ENCODE measurements at places on chromosomes 6 and 20. TPM values are rescaled to one million over a fixed set of nuclear protein-coding genes. Genes with fewer than 3 reads are reported as not detected.

DNA sequence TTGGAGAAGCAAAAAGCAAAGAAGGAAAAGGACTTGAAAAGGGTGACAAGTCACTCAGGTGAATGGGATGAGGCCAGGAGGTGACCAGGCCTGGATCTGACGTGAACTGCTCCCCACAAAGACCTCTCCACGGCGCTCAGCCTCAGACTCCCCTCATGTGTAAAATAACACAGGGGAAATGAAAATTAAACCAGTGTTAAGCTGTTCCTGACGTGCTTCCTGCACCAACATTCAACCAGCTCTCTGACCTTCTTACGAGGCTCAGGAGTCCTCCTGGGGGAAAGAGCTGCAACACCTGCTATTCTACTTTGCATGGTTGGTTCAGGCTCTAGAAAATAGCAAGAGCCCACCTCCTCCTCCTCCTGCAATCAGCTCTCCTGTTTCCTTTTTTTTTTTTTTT lies 256.7 kb downstream of the ATXN1 start:
- H3K27me3 ChIP-seq, result no peaks in the 10 kb centered on the region
- no peaks in the 10 kb centered on the region for H3K36me3 ChIP-seq
- no peak for DNase-seq
- H3K4me3 ChIP-seq, result no peak overlapping the region
- no peak overlapping the region for H3K27ac ChIP-seq
- peaks cover 22% of the 10 kb centered on the region for H3K4me1 ChIP-seq

DNA sequence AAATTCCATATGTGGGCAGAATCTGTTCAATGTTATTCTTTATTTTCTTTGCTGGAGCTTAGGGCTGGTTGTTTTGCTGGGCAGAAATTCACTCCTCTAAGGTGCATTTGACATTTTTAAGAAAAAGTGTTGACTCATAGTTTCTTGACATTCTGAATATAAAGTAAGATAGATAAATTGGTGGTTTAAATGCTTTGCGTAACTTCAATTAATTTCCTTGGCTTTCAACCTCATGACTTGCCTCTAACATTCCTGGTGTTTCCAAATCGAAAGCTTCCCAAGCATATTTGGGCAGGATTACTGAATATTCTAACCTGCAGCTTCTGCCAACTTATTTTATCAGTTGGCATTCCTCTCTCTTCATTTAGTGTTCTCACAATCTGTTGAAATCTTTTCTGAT lies 718.7 kb upstream of the ADGRB3 start:
- DNase-seq, result no peak
- H3K36me3 ChIP-seq, result no peaks in the 10 kb centered on the region
- H3K27me3 ChIP-seq, result no peaks in the 10 kb centered on the region
- H3K4me1 ChIP-seq, result no peaks in the 10 kb centered on the region

- no peak overlapping the region for H3K27ac ChIP-seq
- no peaks in the 10 kb centered on the region for H3K4me1 ChIP-seq
- H3K36me3 ChIP-seq, result no peaks in the 10 kb centered on the region
- H3K27me3 ChIP-seq, result no peaks in the 10 kb centered on the region
- no peak for DNase-seq
Measured at GRCh38 chr20:7772371-7772770, 167.9 kb downstream of the HAO1 start.

PPP1R14C gene
- total RNA-seq, result not detected

DNA sequence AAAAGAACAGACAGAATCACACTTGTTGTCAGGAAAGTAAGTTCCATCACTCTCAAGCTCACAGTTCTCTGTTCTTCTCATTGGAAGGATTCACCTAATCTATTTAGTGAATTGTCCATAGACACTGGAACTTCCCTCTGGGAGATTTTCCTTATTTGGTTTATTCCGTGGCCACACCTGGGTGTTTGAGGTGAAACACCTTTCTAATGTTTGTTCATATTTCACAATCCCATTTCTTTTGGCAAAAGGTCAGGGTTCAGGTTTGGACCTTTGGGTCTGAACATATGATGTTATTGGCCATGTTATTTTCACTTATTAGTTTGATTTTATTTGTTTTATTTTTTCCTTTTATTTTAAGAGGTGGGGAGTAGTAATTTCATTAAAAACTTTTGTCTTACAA lies 4.0 kb downstream of the MAS1L start:
- H3K36me3 ChIP-seq, result no peaks in the 10 kb centered on the region
- no peak overlapping the region for H3K4me3 ChIP-seq
- no peaks in the 10 kb centered on the region for H3K4me1 ChIP-seq
- H3K27me3 ChIP-seq, result no peaks in the 10 kb centered on the region
- DNase-seq, result no peak

GRCh38 chr6:28207510-28208110 lies 17.5 kb upstream of the ZSCAN9 start:
- no peak overlapping the region for H3K27ac ChIP-seq
- no peaks in the 10 kb centered on the region for H3K36me3 ChIP-seq

BTN1A1 gene
- total RNA-seq, result not detected

DNA sequence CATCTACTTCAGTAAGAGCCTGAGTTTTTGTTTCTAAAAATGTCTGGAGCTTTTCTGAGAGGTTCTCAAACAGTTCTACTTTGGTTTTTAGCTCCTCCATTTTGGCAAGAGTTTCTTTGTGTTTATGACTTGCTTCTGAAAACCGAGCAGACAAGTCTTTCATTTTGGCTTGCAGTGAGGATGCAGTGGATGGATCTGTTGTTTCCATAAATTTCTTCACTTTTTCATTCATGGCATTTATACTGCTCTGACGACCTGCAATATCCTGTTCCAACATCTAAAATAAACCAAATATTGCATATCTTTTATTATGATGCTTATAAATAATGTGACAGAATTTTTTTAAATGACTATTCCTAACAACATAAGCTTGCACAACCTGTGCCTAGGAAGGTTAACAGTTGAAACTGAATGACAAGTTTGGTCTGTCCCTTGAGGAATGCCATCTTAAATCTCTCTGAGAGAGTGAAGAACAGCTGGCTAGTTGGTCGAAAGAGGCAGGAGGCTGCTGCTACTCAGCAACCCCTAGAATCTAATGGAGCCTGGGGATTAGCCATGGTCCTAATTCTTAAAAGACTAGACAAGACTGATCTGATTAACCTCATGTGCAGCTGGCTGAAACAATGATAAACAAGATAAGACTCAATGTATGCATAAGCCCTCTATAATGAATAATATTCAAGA lies 69.8 kb downstream of the DST start:
- H3K4me1 ChIP-seq, result peaks cover 24% of the 10 kb centered on the region
- H3K27me3 ChIP-seq, result no peaks in the 10 kb centered on the region
- no peak for DNase-seq
- H3K27ac ChIP-seq, result peak overlapping the region; percentile 33

DNA sequence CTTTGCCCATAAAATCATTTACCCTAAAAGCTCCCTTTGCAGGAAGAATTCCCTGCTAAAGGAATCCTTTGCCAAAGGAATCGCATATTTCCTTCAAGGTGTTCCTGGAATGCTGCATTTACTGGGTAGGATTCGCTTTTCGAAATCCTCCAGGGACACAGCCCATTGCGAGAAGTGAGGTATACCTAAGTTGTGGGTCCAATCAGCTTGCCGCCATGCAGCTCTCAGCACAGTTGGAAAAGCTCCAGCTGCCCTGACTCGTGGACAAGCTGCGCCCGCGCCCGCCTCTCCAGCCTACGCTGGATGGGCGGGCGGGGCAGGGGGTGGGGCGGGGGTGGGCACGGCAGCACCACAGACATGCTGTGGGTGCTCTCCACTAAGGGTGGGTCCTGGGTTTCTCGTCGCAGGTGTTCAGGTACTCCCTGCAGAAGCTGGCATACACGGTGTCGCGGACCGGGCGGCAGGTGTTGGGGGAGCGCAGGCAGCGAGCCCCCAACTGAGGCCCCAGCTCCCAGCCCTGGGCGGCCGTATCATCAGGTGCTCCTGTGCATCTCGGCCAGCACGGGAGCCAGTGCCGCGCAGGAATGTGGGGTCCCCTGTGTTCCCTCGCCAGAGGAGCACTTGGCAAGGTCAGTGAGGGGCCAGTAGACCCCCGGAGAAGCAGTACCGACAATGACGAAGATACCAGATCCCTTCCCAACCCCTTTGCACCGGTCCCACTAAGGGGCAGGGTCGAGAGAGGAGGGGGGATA lies 1.4 kb downstream of the NNAT start:
- peaks cover 8% of the 10 kb centered on the region for H3K36me3 ChIP-seq
- DNase-seq, result no peak
- no peak overlapping the region for H3K4me3 ChIP-seq
- peaks cover 95% of the 10 kb centered on the region for H3K4me1 ChIP-seq
- no peaks in the 10 kb centered on the region for H3K27me3 ChIP-seq
- H3K27ac ChIP-seq, result peak overlapping the region; percentile 58

GRCh38 chr20:24637087-24637486 lies 167.7 kb downstream of the SYNDIG1 start:
- no peaks in the 10 kb centered on the region for H3K36me3 ChIP-seq
- H3K4me1 ChIP-seq, result peaks cover 5% of the 10 kb centered on the region
- H3K27ac ChIP-seq, result no peak overlapping the region
- no peaks in the 10 kb centered on the region for H3K27me3 ChIP-seq
- no peak for DNase-seq

- no peak overlapping the region for H3K4me3 ChIP-seq
- DNase-seq, result no peak
- H3K4me1 ChIP-seq, result peaks cover 15% of the 10 kb centered on the region
- H3K36me3 ChIP-seq, result no peaks in the 10 kb centered on the region
Measured at GRCh38 chr6:125846292-125847024, 55.7 kb downstream of the NCOA7 start.

GRCh38 chr20:58723628-58723984 lies 31.0 kb downstream of the NPEPL1 start:
- no peaks in the 10 kb centered on the region for H3K4me1 ChIP-seq
- H3K27me3 ChIP-seq, result no peaks in the 10 kb centered on the region
- no peak for DNase-seq
- H3K27ac ChIP-seq, result no peak overlapping the region

DNA sequence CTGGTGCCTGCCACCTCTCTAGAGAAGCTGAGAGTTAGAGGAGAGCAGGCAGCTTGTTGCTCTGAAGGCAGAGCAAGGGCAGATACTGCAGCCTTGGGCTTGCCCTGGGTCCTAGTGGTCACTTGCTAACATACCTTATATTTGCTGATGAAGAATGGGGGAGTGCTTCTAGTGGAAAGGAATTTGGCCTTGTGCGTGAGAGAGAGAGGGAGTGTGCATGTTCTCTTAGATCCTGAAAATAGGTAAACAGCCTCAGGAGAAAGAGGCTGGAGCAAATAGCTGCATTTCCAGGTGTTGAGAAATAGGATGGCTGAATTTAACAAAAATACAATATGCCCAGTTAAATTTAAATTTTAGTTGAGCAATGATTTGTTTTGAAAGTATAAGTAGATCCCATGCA lies 724.5 kb upstream of the FLRT3 start:
- no peaks in the 10 kb centered on the region for H3K4me1 ChIP-seq
- no peaks in the 10 kb centered on the region for H3K27me3 ChIP-seq
- H3K36me3 ChIP-seq, result no peaks in the 10 kb centered on the region
- H3K27ac ChIP-seq, result no peak overlapping the region

DNA sequence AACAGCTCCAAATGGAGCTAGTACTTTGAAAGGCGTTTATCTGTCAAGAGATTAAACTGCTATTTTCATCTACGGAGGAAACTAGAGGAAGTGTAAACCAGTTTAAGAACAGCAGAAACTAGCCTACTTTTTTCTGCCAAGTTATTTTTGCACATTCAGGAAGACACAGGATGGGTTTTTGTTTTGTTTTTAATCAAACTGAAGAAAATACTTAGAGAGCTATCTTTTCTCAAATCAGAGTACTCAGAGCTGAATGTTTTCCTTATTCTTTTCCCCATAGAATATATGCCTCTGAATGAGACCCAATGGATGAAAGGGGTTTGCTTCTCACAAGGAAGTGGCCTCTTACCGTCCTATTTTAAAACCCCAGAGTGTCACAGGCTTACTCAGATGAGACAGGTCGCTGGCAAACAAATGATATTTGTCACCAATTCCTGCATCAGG lies 538.5 kb downstream of the CD83 start:
- peaks cover 11% of the 10 kb centered on the region for H3K4me1 ChIP-seq
- no peak overlapping the region for H3K4me3 ChIP-seq
- no peaks in the 10 kb centered on the region for H3K36me3 ChIP-seq

DNA sequence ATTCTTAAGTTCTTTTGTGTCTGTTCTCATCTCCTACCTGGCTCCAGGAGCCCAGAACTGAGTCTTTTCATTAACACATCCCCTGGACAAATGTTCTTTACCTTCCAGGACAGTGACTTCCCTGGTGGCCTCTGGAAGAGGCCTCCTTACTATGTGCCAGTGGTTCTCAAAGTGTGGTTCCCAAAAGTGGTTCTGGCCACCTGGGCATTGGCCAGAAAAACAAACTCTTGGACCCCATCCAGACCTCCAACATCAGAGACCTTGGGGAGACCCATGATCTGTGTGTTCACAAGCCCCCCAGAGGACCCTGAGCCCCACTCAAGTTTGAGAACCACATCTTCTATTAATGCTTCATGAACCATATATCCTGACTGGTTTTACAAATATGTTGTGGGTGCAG lies 7.2 kb upstream of the VSX1 start:
- H3K4me3 ChIP-seq, result no peak overlapping the region
- peaks cover 22% of the 10 kb centered on the region for H3K27me3 ChIP-seq
- H3K27ac ChIP-seq, result no peak overlapping the region
- H3K4me1 ChIP-seq, result peaks cover 13% of the 10 kb centered on the region

SLC24A3 gene
- total RNA-seq, result 11.5 TPM

DNA sequence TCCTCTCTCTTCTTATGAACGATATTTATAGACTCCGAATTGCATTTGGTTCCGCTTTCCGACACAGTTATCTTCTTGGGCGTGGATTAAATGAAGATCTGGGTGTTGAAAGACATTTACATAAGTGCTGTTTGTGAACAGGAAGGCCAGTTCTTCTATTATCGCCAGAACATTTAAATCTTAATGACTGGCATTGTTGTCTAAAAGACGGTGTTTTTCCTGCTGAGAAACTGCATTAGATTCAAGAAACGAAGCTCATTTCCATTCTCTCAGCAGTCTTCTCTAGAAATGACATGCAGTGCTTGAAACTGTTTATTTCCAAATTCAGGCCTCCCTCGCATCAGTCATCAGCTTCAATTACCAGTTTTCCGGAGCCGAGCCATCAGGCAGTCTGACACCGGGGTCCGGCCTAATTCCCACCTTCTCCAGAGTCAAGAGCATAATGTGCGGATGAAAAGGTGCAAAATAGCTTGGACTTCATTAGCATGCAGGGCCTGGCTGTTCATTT lies 16.0 kb downstream of the LINC00237 start:
- no peaks in the 10 kb centered on the region for H3K4me1 ChIP-seq
- no peaks in the 10 kb centered on the region for H3K36me3 ChIP-seq
- peaks cover 8% of the 10 kb centered on the region for H3K27me3 ChIP-seq
- DNase-seq, result peak; percentile 24

EMILIN3 gene
- total RNA-seq, result 5.0 TPM

CLVS2 gene
- total RNA-seq, result under 0.01 TPM

GRCh38 chr6:12578097-12578496 lies 138.5 kb upstream of the PHACTR1 start:
- H3K4me3 ChIP-seq, result no peak overlapping the region
- no peaks in the 10 kb centered on the region for H3K27me3 ChIP-seq
- H3K36me3 ChIP-seq, result no peaks in the 10 kb centered on the region
- H3K4me1 ChIP-seq, result peaks cover 9% of the 10 kb centered on the region
- DNase-seq, result no peak

DNA sequence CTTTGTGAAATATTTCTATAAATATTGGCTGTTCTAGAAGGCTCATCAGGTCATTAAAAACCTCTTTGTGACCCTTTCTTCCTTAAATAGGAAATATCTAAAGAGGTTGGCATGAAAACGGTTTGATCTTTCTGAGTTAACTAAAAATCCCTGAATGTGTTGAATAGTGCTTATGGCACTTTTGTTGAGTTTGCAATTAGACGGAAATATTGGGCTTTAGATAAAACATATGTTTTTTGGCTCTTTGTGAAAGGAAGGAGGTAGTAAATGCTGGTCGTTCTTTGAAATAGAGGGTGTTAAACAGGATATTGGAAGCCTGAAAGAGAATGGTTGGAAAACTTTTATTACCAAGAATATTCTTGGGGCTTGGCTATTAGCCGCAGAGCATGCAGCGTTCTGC lies 163.0 kb downstream of the ARID1B start:
- H3K36me3 ChIP-seq, result no peaks in the 10 kb centered on the region
- no peaks in the 10 kb centered on the region for H3K27me3 ChIP-seq
- no peak for DNase-seq
- no peak overlapping the region for H3K4me3 ChIP-seq

KHDC1 gene
- 1.8 TPM for total RNA-seq

TBXT gene
- total RNA-seq, result not detected
